Temporal lobe (tissue), 4 donors: ENCODE measurements at places on chromosomes 6 and 20. TPM values are rescaled to one million over a fixed set of nuclear protein-coding genes. Genes with fewer than 3 reads are reported as not detected.

Gene ID4
- total RNA-seq: 76.7 TPM

Gene LYRM4
- total RNA-seq: 9.1 TPM

Gene GSTA2
- total RNA-seq: not detected

Gene MOG
- 0.25 TPM for total RNA-seq

Gene XRN2
- 70.3 TPM for total RNA-seq

Gene LCA5
- total RNA-seq: 11.3 TPM

Gene TFAP2D
- total RNA-seq: 0.49 TPM

Gene HLA-G
- not detected for total RNA-seq

Gene SLC17A3
- total RNA-seq: not detected

Gene NRN1
- total RNA-seq: 9.6 TPM

Gene ZNF391
- total RNA-seq: 2.5 TPM

Gene TTK
- 4.4 TPM for total RNA-seq

Gene XKR7
- 11.3 TPM for total RNA-seq

Gene TCP11
- 0.25 TPM for total RNA-seq

Gene DEFB124
- total RNA-seq: not detected

Gene SNAP25
- total RNA-seq: 113 TPM

Gene RAET1E
- not detected for total RNA-seq

Gene PRRT1
- 0.74 TPM for total RNA-seq

Gene BMP2
- 6.1 TPM for total RNA-seq

Gene IMPG1
- not detected for total RNA-seq

Gene ATP6V1G2
- total RNA-seq: 57.5 TPM

Gene LHFPL5
- total RNA-seq: 0.98 TPM

Gene DEFB132
- total RNA-seq: not detected

Gene GNAS-AS1
- total RNA-seq: 0.49 TPM

Gene LY6G6F
- total RNA-seq: not detected

Gene UST
- 30.0 TPM for total RNA-seq

Gene ARHGAP40
- not detected for total RNA-seq

Gene BPIFB4
- total RNA-seq: not detected

Gene ZFP57
- total RNA-seq: not detected

Gene LGSN
- 0.25 TPM for total RNA-seq

Gene RAB23
- 21.9 TPM for total RNA-seq

Gene CTCFL
- not detected for total RNA-seq

Gene ENPP4
- total RNA-seq: 22.1 TPM

Gene PPP1R14C
- 48.7 TPM for total RNA-seq

Gene C2
- total RNA-seq: 1.7 TPM

Gene HTR1E
- not detected for total RNA-seq

Gene SKIC2
- total RNA-seq: 18.7 TPM

Gene CST4
- total RNA-seq: not detected

Gene TGM2
- 5.7 TPM for total RNA-seq

Gene SYNJ2
- total RNA-seq: 6.6 TPM

Gene TREM2
- 3.0 TPM for total RNA-seq

Gene NOX3
- total RNA-seq: not detected

Gene SGK2
- 0.74 TPM for total RNA-seq

Gene SEC23B
- 53.8 TPM for total RNA-seq

Gene MAP7
- total RNA-seq: 4.2 TPM

Gene NSFL1C
- 24.1 TPM for total RNA-seq

Gene PPIL6
- total RNA-seq: 21.1 TPM

Gene CLPSL2
- total RNA-seq: not detected

Gene SCGN
- 30.7 TPM for total RNA-seq

Gene NT5DC1
- total RNA-seq: 2.7 TPM

Gene FBXO30
- total RNA-seq: 91.2 TPM
